ENCODE measurements at places on chromosomes 4 and X.

DNA sequence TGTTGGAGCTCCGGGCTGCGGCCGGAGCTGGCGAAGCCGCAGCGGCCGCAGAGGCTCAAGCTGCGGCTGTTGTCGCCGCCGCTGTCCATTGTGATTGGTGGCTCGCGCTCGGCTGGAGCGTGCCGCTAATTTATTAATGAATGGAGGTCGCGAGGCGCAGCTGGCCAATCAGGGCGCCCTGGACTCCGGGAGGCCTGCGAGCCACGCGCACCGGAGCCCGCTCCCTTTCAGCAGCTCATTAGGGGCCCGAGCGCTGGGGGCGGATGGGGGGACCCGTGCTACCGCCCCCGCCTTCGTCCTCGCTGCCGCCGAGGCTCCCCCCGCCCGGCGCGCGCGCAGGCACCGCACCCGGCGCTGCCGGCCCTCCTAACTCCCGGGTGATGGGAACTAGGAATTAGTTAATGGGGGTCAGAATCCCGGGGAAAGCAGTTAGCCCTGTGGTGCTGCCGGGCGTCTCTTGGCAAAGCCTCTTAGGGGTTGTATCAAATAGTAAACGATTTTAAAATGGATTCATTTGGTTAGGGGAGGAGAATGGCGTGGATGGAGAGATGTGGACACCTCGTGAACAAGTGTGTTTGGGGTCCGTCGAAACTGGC lies 589 bp upstream of the NEUROG2 start:
- DNase-seq, result peak; percentile 19

- no peak for DNase-seq
Observed at GRCh38 chr4:161350946-161351345, 812.9 kb downstream of the FSTL5 start.

GRCh38 chr4:61919561-61919960 lies 719.4 kb downstream of the ADGRL3 start:
- DNase-seq, result no peak

DNA sequence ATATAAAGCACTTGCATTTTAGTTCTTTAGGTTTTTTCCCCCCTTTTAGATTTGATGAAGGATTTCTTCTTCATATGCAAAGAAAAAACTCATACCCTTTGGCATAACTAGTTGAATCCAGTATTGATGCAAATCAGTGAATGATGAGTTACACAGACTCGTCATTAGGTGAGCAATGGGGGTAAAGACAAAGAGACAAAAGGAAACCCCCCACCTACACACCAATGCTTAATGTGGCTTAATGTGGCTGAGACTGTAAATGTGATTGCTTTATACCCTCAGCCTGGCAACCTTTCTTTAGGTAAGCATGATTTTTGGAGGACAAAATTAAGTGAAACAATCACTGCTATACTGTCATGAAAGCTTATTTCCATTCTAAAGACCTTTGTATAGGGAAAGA lies 39.5 kb downstream of the CD40LG start:
- no peak for DNase-seq

DNA sequence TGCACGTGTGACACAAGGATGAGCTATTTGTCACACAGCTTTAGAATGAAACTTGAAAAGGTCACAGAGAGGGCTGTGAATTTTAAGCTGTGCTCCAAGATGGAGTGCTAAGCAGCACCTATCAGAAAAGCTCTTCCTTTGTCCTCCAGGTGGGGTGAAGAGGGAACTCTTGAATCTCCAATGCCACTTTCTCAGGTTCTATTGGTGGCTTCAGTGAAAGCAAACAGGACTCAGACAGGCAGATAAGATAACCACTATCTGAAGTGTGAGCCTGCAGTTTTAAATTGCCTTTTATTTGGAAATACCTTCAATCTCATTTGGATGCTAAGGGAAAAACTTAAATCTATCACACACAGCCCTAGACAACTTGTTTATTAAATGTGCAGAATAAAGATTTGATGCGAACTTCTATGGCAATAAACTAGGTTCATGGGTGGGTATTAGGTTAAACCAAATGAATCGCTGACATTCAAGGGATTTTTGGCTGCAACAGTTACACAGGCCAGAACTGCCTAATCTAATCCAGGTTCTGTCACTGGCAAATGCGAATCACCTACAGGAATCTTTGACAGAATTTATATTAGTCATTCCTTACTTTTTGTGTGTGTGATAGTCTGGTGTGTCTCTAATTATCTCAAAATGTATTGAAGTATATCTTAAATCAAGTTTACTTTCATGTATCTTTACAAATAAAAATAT lies 13.6 kb upstream of the PDGFRA start:
- DNase-seq, result no peak

GRCh38 chr4:108637856-108638255 lies 12.5 kb upstream of the OSTC start:
- DNase-seq, result no peak

GRCh38 chr4:103008875-103009729 lies 10.4 kb downstream of the SLC9B1 start:
- peak; percentile 63 for DNase-seq

DNA sequence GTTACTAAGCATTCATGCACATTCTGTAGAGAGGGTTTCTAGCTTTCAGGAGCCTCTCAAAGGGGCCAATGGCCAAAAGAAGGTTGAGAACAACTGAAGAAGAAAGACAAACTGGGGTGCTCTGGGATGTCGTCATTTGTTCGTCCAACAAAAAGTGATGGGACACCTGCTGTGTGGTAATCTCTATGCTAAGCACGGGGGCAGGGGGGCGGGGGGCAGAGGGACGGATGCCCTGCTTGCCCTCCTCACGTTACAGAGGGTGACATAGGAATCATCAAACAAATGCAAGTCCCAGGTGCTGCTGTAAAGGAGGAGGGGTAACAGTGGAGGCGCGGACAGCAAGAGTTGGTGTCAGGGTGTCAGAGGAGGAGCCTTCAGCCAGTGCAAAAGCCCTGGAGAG lies 12.8 kb upstream of the CRMP1 start:
- DNase-seq, result no peak

DNA sequence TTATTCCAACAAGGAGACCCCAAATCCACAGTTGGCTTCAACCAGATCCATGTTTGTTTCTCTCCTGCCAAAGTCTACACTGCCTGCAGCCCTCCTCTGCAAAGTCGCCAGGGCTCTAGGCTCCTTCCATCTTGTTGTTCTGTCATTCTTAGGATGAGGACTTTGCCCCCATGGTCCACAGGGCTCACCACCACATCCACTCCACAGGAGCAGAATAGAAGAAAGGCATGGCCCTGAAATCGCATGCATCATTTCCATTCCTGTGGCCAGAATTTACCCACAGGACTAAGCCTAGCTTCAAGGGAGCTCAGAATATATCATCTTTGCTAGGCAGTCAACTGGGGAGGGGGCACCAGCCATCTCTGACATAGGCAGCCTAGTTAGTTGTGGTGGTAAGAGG lies 254.7 kb downstream of the FBXW7 start:
- no peak for DNase-seq

DNA sequence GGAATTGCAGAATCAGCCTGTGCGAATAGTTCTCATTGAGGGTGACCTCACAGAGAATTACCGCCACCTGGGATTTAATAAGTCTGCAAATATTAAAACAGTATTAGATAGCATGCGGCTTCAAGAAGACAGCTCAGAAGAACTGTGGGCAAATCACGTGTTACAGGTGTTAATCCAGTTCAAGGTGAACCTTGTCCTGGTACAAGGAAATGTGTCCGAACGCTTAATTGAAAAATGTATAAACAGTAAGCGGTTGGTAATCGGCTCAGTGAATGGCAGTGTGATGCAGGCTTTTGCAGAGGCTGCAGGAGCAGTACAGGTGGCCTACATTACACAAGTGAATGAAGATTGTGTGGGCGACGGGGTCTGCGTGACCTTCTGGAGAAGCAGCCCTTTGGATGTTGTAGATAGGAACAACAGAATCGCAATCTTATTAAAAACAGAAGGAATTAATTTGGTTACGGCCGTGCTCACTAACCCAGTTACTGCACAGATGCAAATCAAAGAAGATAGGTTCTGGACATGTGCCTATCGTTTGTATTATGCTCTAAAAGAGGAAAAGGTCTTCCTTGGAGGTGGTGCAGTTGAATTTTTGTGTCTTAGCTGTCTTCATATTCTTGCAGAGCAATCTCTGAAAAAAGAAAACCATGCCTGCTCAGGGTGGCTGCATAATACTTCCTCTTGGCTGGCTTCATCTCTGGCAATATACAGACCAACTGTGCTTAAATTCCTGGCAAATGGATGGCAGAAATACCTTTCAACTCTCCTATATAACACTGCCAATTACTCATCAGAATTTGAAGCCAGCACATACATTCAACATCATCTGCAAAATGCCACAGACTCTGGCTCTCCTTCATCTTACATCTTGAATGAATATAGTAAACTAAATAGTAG lies 10.7 kb downstream of the BBS12 start:
- no peak for DNase-seq

Measured in cerebellum (tissue), 4 donors.